ENCODE measurements at places on chromosomes 2 and 18.

GRCh38 chr2:197191940-197192322, 118.6 kb downstream of the ANKRD44 start:
- DNase-seq = no peak

DNA sequence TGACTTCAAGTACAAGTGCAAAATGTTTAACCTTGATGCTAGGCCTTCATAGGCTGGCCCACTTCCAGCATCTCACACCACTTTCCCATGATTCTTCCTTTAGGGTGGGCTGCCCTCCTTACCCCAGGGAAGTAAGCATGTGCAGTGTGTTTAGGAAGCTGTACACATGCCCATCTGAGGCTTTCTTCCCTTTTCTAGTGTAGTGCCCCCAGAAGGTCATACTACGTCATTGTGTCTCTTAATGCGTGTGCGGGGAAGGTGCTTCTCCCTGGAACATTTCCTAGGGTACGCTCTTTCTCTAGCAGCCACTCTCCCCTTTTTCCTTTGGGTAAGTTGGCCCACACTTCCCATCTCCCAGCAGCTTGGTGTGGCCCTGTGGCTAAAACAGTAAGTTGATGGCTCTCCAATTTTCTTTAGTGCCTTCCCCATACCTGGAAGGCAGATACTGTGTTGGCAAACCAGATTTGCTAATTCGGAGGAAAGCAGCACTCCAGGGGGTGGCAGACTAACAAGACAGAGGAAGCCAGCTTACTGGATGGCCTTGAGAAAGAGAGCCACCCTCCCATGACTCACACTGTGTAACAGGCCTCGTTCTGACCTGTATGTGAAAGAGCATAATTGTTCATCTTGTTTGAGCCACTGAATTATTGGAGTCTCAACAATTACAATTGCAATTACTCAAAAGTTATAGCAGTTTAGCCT, 1.1 kb upstream of the SULT6B1 start:
- DNase-seq = no peak

GRCh38 chr2:29879456-29879855, 41.9 kb downstream of the ALK start:
- no peak for DNase-seq

- no peak for DNase-seq
Observed at GRCh38 chr2:51995293-51995692, 963.4 kb upstream of the NRXN1 start.

- no peak for DNase-seq
Observed at GRCh38 chr2:155080373-155080772, 381.9 kb downstream of the KCNJ3 start.

- no peak for DNase-seq
Observed at GRCh38 chr2:224556381-224556780, 28.8 kb downstream of the CUL3 start.

- no peak for DNase-seq
Observed at GRCh38 chr2:146853741-146854444, 990.9 kb upstream of the ACVR2A start.

DNA sequence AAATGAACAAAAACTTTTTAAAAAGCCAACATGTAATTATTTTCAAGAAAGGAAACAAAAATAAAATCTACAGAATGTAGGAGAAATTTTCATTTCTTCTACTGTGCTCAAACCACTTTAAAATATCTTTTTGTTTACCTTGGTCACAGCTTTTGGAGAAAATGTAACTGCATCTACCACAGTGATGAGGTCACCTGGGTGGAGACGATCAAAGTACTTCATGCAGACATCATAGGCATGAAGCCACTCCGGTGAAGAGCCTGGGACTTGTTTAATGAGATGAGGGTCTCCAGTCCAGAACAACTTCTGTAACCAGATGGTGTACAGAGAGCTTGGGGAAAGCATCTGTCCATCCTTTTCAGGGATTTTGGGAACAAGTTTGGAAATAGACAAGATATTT, 285.8 kb downstream of the NBAS start:
- DNase-seq = no peak

DNA sequence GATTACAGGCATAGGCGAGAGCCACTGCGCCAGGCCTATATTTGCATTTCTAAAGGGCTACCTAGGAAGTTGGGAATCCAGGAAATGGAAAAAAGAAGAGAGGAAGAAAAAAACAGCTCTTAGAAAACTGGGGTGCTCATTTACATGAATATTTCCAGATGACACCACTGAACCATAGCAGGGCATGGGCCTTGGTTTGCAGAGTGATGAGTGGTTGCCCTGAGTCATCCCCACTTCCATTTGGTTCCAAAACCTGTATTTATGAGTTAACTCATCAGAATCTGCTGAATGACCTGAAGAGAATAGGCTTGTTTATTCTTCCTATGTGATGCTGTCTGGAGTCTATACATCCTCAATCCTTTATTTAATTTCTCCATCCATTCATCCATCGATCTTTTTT, 36.2 kb downstream of the EHD3 start:
- DNase-seq = no peak

GRCh38 chr2:219870041-219870440, 242.6 kb downstream of the SLC4A3 start:
- DNase-seq = no peak

- no peak for DNase-seq
Observed at GRCh38 chr2:39648580-39648979, 17.1 kb upstream of the TMEM178A start.

DNA sequence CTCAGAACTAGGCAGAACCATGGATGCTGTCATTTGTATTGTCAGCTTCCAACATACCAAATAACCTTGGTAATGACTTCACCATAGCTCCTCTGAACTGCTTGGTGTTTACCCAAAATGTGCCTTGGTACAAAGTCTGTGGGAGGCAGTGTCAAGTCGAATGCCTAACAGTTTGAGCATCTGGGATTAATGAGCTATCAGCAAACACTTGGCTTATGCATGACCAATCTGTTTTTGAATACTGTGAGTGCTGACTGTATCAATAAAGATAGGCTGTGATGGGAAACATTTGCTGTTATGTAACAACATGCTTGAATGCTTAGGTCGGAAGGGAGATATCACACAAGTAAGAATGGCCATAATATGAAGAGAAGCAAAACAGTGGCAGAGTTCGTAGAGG, 455.4 kb downstream of the CMPK2 start:
- DNase-seq = no peak

DNA sequence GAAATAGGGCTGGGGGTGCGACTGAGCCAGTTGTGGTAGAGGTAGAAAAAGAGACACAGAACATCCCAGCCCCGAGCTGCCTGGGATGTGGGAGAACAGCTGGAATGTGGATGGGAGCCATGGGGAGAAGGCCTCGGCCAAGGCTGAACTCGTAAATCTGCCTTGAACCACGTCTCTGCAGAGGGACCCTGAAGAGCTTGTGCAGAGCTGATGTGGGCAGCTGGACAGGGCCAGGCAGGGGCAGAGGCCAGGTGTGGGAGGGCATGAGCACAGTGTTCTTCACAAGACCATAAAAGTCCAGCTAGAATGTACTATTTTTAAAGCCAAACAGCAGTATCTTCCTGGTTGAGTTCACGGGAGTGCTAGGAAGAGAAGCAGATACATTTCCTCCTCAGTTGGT, 5.7 kb downstream of the TCF23 start:
- DNase-seq = no peak

- no peak for DNase-seq
Observed at GRCh38 chr18:45571714-45572113, 43.6 kb upstream of the SLC14A2 start.

DNA sequence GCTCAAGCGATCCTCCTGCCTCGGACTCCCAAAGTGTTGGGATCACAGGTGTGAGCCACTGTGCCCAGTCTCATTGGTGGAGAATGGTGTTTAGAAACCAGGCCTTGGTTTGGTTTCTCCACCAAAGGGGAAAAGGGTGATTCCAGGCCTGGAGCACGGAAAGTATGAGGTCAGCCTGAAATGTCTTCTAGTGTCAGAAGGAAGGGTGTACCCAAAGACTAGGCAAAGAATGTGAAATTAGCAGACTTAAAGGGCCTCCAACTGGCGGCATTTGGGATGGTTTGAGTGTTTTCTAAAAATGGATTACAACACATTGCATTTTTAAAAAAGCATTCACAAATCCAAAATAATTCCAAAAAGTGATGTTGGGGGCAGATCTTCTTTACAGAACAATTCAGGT, 139.6 kb downstream of the SH3BP4 start:
- DNase-seq = no peak

- no peak for DNase-seq
Observed at GRCh38 chr2:69175790-69176715, 163.1 kb downstream of the ANTXR1 start.

GRCh38 chr2:172900871-172901270, 165.2 kb downstream of the RAPGEF4 start:
- DNase-seq = no peak

- DNase-seq = no peak
Observed at GRCh38 chr2:73842739-73843019, 13.9 kb downstream of the STAMBP start.

DNA sequence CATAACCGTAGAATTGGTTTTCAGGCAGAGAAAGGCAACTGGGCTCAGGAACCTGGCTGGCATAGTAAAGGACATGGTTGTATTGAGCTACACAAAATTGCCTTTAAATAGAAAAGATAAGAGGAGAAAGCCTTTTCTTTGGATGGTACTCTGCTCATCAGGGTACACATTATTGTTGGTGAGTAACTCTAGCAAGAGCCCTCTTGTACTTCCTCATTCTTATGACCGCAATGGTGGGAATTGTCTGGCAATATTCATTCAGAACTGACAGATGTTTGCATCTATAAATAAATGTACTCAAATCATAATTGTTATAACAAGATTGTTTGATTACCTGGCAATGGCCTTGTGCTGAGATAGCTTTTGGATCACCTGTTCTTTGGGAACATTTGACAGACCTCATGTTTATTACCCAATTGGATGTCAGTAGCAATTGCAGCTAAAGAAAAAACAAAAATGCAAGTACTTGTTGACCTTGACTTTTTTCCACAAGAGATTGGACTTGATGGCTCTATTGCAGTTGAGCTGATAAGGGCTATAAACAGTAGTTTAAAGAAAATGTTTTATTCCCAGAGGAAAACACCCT, 43.9 kb downstream of the MEIS1 start:
- DNase-seq = no peak

DNA sequence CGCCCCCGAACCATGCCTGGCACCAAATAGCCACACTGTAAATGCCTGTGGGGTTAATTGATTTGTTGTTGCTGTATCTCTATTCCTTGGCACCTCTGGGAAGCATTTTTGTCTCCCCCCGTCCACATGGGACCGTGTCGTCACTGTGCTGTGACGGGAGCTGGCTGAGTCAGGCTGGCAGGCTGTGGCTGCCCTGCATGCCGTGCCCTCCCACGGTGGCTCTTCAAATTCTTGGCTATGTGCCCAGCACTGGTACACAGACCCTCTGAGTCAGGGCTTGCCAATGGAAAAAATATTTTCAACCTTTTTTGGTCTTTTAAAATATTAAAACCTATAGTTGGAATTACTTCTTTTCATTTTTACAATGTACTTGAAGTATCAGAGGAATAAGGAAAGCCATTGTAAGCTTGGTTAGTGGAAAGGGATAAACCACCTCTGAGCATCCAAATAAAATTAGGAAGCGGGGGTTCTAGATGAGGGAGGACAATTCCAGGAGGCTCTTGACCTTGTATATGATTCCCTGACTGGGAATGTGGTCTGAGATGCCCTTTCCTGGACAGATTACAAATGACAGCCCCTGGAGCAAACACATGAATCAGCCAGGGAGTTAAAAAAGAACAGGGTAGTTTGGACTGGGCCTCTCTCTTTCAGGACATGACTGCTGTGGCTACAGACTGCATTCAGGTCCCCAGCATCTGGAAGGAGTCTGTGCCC, 59.4 kb downstream of the DGKD start:
- no peak for DNase-seq

DNA sequence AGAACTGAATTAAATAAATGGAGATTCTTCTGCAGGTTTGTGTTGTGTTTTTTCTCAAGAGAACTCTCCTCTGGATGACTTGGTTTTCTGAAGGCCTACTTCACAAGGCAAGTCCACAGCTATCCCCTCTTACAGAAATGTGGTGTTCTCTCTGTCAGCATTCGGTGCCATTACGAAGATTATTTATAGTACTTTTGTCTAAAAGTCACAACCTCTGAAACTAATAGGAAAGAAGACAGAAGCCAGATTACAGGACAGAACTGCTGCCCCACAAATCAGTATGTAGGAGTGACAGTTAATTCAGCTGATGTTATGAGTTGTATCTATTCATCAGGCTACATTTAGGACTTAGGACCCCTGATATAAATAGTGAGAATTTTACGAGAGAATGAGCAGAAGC, 413.5 kb downstream of the TMX3 start:
- DNase-seq = no peak

DNA sequence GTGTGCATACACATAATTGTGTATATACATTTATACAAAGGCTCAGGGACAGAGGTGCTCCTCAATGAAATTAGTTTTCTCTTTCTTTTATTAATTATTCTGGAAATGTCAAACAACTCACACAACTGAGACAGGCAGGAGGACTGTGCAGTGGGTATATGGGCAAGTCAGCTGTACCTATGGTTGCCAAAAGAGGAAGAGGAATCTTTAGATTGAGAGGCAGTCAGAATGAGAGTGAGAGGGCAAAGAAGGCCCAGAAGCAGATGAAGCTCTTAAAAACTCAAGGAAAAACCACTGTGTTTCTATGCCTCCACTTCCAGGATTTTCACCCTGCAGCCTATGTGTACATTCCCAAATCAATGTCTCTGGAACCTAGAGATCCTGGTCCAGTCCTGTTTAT, 79.1 kb downstream of the CACNB4 start:
- DNase-seq = no peak

All from GM10248 (cell line).